ENCODE measurements at places on chromosomes 4 and X. TPM values are rescaled to one million over a fixed set of nuclear protein-coding genes. Genes with fewer than 3 reads are reported as not detected.

Gene CCSER1
- 0.74 TPM for total RNA-seq

Gene UFSP2
- total RNA-seq, result 44.4 TPM

Gene AFF2
- 0.42 TPM for total RNA-seq

GRCh38 chrX:41919870-41920269 is 3.5 kb downstream of the CASK start:
- no peak for DNase-seq

DNA sequence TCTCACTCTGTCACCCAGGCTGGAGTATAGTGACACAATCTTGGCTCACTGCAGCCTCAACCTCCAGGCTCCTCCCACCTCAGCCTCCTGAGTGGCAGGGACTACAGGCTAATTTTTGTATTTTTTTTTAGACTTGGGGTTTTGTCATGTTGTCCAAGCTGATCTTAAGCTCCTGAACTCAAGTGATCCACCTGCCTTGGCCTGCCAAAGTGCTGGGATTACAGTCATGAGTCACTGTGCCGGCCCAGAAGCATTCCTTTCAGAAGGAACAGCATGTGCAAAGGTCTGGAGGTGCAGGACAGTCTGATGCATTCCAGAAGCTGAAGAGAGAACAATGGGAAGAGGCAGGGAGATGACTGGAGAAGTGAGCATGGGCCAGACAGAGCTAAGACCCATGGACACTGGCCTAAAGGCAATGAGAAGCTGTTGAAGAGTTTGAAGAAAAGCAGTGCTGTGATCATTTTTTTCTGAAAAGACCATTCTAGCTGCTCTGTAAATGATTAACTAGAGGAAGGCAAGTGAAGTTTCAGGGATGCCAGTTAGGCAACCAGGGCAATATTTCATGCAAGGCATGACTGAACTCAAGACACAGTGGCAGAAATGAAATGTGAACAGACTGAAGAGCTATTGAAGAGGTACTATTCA is 43.2 kb downstream of the MANBA start:
- peak; percentile 60 for DNase-seq

GRCh38 chr4:153663667-153664066 is 20.4 kb upstream of the TLR2 start:
- DNase-seq, result no peak

DNA sequence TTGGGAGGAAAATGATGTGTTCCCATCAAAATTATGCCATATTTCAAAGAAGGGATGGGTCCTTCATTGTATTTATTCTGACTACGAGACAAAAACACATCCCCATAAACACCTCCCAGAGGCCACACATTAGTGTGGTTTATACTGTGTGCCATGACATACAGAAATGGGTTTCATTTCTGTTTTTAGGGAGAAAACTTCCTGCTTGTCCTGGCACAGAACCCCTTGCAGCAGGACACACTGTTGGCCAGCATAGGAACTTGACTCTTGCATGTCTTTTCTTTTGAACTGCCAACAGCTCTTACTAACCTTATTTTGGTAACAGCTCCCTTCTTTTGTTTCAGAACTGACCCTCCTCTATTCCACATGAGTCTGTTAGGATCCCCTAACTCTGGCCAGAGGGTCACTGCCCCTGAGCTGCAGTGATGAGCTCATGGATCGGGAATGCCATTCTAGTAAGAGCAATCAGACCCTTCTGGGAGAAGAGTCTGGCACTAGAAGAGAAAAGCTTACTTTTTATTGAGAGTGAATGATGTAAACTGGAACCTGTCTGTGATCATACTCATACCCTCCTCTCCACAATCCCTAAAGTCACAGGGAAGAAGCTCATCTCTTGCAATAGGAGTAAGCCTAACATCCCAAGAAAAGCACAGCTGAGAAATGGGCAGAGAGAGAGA is 86.4 kb downstream of the SMIM20 start:
- DNase-seq, result no peak

DNA sequence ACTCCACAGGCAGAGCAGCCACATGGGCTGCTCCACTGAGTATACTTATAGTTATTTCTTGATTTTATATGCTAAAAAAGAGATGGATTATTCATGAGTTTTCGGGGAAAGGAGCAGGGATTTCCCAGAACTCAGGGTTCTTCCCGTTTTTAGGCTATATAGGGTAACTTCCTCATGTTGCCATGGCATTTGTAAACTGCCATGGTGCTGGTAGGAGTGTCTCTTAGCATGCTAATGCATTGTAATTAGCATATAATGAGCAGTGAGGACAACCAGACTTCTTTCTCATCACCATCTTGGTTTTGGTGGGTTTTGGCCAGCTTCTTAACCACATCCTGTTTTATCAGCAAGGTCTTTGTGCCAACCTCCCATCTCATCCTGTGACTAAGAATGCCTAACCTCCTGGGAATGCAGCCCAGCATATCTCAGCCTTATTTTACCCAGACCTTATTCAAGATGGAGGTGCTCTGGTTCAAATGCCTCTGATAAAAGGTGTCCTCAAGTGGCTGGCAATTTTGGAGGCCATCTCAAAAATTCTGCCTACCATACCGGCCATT is 213.0 kb upstream of the VEGFC start:
- DNase-seq, result peak; percentile 78

GRCh38 chr4:135357091-135357490 is 1155.5 kb upstream of the PABPC4L start:
- no peak for DNase-seq

DNA sequence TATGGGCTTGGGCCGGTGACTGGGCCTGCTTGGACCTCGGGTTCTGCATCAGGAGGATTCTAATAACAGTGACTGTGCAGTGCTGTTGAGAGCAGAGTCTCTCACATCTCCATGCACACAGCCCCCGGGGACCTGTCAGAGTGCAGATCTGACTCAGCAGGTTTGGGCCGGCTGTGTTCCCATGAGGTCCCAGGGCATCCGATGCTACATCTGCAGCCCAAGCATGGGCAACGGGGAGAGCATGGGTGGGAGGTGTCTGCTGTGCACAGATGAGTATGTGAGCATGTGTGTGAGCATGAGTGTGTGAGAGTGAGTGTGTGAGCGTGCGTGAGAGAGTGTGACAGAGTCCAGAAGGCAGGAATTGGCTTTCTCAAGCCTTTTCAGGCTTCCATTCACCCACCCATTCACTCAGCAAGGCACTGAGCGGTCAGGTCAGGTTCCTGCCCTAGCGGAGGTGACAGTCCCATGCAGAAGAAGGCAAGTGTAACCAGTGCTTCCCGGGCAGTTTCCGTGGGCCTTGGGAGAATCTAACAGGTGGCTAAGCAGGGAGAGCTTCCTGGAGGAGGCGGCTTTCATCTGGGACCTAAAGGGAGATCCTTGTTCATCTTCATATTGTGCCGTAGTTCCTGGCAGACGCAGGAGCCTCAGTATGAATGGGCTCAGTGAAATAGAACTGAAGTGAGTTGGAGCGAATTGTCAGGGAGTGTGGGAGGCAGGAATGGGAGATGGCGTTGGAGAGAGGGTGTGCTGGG is 62.6 kb downstream of the SORCS2 start:
- DNase-seq, result no peak

- DNase-seq, result no peak
Measured at GRCh38 chrX:135536877-135537276, 16.4 kb downstream of the INTS6L start.

DNA sequence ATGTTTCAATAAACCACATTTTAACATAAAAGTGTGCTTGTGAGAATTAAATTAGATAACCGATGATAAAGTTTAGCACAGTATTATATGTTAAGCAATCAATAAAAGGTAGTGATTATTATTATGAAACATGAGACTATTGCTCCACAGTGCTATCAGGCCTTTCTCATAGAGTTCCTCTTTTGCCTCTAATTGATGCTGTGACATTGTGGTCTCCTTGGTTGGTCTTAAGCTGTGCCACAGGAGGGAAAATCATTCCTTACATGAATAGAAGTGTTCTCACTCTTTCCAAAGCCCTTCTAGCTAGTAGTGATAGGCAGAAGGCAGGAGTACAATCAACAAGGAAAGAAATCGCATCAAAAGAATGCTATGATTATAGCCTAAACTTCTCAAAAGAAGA is 9.2 kb upstream of the PDHA2 start:
- no peak for DNase-seq

DNA sequence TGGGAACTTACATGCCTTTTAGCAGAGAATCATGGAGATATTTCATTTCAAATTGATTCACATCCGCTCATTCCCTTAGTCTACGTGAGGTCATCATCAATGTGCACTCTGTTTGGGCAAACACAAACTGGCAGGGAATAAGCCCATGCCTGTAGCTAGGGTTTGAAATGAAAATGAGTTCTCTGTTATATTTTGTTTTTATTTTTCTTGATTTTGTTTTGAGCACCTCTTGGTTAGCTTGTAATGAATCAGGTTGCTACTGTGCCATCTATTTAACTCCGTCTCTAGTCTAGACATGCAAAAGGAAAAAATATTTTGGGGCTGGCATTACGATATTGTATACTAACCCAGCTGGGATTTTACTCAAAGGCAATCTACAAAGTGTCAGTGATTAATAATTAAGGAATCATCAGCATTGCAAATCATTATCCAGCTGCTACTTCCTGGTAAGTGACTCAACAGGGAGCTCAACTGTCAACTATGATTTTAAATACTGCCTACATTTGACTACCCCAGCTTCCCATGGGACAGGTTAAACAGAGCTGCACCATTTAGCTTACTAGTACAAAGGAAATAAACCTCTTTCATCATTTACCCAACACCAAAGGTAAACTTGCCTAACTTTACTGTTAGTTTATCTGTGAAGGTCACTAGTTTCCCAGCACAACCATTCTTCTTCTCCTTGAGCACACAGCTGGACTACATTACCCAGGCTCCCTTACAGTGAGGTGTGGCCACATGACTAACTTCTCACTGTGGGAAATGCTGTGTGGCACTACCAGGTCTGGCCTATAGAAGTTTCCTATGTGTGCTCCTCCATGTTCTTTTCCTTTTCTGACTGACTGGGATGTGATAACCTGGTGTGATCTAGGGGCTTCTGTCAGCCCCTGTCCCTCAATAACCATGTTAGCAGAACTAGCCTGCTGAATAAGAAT is 21.2 kb upstream of the TRPC5OS start:
- peak; percentile 19 for DNase-seq
